ENCODE measurements at places on chromosomes 11 and 22.

- no peak for DNase-seq
Measured at GRCh38 chr22:46287873-46288751, 8.6 kb upstream of the GTSE1 start.

- DNase-seq: no peak
Measured at GRCh38 chr11:8384199-8384821, 120.6 kb upstream of the LMO1 start.

GRCh38 chr11:20964985-20965384 lies 295.6 kb downstream of the NELL1 start:
- peak; percentile 0 for DNase-seq

DNA sequence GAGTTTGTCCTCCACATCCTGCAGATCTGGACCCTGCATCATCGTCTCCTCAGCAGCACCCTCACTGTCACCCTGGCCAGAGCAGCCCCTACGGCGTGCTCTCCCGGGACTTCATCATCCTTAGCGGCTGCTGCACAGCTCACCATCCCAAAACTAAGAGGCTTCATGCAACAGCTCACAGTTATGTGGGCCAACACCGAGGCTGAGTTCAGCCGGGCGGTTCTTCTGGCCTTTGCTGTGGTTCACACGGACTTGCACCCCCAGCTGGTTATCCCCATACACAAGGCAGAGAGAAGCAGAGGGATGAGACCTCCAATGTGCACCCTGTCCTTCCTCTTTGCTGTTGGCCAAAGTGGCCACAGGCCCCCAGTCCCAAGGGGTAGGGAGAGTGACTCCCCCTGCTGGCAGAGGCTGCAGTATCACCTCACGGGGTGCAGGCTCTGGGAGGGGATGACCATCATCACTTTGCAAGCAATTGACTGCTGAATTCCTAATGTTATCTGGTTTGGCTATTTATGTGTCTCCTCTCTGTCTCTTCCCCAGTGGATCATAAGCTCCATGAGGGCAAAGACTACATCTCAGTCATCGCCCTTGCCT lies 276.8 kb downstream of the BRD1 start:
- no peak for DNase-seq

DNA sequence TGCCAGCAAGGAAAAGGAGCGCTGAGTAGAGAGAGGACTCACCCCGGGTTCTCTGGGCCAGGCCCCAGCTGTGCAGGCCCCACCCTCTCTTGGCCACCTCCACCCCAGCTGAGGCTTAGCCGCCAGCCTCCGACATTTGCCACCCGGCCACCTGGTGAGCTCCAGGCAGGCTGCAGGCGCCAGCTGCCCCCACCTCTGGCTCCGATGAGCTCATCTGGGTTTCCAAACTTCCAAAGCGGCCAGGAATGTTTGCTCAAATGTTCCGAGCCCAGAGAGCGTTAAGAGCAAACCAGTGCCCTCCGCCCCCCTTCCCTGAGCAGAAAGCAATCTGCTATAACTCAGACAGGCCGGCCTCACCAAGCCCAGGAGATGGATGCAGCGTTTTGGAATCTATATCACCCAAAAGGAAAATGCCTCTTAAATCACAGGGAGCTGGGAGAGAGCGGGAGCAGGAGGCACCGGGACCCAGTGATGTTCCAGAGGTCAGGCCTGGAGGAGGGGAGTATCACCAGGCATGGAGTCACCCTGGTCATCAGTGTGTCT lies 9.1 kb upstream of the MN1 start:
- DNase-seq: no peak

- DNase-seq: no peak
Measured at GRCh38 chr11:102097186-102097585, 13.1 kb upstream of the YAP1 start.

- no peak for DNase-seq
Measured at GRCh38 chr11:118916842-118917388, 8.8 kb downstream of the BCL9L start.

DNA sequence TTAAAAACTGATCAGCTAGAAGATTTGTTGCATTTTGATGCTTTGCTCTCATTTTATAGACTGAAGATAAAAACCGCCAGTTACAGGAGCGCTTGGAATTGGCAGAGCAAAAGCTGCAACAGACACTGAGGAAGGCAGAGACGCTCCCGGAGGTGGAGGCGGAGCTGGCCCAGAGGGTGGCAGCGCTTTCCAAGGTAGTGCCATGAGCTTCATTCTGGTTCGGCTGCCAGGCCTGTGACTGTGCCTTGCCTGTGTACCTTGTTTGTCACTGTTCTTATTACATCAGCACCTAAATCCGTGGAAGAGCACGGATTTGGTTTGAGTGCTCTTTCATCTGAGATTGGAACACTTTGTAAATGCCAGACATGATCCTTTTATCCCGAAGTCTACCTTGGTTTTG lies 61.4 kb downstream of the PPFIA1 start:
- DNase-seq: no peak

DNA sequence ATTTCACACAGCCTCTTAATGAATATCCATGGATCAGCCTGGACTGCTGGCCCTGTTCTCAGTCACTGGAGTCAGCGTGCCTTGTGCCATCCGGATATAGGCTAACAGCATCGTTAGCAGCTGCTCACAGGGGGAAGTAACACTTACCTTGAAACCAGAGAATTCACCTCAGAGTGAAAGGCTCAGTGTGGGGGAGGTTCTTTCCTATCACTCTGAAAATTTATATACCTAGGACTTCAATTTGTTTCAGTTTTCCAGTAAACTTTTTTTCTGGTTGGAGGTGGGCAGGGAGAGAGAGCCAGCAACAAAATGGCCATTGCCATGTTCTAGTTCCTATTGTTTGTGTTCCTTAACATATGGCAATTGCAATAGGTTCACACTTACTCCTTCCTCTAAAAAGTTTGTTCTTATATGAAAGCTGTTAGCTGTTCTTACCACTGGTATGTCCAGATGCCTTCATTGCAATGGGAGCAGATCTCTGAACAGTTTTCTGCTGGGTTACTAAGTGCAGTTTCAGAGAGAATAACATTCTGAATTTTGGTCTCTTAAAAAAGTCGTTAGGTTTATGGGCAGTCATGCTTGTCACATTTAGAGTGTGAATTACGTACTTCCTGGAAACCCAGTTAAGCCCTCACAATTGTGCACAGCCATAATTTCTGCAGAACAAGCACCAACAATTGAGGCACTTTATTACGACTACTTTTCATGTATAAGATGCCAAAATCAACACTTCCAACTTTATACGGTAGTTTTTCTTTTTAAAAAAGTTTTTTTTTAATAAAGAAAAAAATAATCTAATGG lies 247.6 kb downstream of the CADM1 start:
- no peak for DNase-seq

- no peak for DNase-seq
Measured at GRCh38 chr11:2375964-2376551, 1.1 kb upstream of the CD81 start.

GRCh38 chr11:5796541-5796940 lies 5.5 kb upstream of the OR52N1 start:
- DNase-seq: no peak

DNA sequence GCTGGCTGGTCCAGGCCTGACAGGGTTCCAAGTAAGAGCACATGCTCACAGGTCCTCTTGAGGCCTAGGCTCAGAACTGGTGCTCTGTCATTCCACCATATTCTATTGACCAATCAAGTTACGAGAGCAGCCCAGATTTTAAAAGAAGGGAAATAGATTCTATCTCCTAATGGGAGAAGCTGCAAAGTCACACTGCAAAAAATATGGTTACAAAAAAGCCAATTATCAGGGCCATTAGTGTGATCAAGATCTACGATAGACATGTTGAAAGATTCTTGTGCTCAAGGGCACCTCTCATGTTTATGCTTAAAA lies 96.1 kb downstream of the CD44 start:
- no peak for DNase-seq

DNA sequence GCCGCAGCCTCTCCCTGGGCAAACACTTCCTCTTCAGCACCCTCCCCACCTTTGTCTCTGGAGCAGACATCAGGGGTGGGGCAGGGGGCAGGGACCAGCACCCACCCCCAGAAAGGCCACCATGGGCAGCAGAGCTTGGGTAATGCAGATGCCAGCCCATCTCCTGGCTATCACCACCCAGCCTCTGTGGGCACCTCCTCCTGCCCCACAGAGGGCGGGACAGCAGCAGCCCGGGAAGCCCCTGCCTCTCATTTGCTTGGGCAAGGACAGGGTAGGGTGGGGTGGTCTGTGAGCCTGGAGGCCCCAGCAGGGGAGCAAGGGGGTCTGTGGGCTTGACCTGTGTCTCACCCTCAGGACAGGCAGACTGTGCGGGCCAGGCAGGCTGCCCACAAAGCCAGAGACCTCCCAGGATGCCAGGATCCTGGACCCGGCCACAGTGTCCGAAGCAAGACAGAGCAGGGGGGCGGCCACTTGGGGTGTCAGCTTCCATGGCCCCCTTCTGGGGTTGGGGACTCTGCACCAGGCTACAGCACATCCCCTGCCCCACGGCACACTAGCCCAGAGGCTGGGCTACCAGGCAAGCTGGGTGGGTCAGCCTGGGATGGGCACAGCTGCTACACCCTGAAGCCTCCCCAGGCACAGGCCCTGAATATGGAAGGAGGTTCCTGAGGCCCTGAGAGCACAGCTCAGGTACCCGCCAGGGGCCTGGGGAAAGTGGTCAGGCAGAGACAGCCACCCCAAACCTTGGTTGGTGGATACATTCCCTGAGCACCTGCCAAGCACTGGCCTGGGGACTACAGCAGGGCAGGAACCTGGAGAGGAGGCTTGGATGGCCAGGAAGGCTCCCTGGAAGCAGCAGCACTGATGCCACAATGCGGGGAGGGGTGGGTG lies 4.5 kb downstream of the RNH1 start:
- DNase-seq: no peak

GRCh38 chr11:15800111-15800800 lies 556.1 kb downstream of the SOX6 start:
- peak; percentile 78 for DNase-seq

- DNase-seq: no peak
Measured at GRCh38 chr11:119580081-119580480, 148.9 kb downstream of the NECTIN1 start.

DNA sequence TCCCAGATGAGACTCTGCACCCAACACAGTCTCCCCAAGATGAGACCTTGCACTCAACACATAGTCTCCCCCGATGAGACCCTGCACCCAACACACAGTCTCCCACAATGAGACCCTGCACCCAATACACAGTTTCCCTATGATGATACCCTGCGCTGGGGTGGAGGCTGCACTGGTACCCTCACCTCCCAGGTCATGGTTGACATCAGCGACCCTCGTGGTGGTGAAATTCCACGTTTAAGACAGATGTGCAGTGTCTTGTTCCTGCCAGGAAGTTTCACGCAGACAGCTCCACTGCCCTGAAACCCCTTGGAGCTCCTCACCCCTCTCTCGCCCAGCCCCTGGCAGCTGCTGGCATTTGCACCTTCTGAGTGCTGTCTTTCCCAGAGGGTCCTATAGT lies 9.5 kb downstream of the MUC5AC start:
- no peak for DNase-seq

- DNase-seq: no peak
Measured at GRCh38 chr22:24752088-24752623, 22.4 kb downstream of the PIWIL3 start.

- peak; percentile 15 for DNase-seq
Measured at GRCh38 chr11:70650075-70650909, 252.0 kb downstream of the CTTN start.

DNA sequence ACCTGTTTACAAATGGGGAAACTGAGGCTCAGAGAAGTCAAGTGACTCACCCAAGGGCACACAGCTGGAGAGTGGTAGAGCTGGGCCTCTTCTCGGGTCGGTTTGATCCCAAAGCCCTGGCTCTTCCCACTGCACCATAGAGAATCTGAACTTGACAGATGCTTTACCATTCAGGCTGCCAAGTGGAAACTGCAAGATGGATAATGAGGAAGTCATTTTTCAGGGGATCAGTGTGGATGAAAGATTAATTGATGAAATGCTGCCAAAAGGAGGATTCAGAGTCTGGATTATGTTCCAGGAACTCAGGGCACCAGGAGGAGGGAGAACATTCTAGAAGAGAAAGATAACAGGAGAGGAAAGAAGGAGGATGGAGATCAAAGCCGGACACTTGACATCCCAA lies 185.9 kb upstream of the ZBED5 start:
- DNase-seq: no peak

Data from foreskin keratinocyte (primary cell).